ENCODE measurements at places on chromosomes 4 and X.

DNA sequence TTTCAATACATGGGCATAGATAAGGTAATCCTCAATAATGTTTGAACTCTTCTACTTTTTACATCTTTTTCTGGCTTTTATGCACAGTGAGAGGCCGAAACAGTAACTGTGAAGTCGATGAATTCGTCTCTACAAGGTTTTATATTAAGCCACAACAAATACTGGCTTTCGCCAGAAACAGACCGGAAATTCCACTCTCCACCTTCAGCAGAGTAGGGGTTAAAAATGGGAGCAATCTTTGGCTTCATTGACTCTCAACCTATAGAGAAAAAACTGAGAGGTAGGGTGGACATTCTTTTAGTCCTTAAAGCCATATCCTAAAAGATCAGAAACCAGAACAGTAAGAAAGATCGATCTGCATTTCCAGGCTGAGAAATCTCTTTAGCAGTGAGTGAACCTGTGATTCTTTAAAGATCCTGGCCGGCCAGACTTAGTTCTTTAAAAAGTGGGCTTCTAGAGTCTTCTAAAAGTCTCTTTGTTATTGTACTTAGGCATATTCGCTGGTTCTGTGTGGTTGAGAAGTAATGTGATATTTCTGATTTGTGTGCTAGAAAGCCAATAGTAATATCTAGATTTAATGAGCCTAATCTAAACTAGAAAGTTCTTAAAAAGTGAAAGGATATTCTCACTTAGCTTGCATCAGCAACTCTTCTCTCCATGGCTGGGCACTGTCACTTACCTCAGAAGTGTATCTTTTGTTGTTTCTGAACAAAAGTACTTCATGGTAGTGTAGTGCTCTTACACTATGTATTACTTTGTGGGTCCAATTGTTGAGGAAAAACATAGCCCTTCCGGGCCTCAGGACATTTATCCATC, 2.0 kb downstream of the HSPA4L start:
- no peak for DNase-seq

DNA sequence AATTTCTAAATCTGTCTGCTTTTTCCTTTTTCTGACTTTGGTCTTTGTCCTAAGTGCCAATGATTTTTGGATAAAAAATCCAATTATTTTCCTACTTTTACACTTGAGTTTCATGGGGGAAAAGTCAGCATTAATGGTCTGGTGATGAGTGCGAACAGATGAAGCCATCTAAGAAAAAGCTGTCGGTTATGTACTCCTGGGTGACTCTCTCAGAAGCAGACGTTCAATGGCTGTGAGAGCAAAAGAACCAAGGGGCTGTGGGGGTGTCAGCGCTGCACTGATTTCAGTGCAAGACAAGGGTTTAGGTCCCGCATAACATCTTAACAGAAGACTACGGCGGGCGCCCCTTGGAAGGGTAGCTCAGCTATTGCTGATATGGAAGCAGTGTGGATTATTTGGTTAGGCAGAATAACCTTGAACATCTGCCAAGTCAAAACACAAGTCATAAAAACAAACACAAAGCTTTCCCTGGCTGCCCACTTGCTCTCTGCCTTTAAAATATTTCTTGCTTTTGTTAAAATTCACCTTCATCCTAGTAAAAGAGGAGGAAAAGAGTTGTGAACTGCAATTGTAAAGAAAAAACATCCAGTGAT, 240.5 kb downstream of the MAML3 start:
- no peak for DNase-seq

DNA sequence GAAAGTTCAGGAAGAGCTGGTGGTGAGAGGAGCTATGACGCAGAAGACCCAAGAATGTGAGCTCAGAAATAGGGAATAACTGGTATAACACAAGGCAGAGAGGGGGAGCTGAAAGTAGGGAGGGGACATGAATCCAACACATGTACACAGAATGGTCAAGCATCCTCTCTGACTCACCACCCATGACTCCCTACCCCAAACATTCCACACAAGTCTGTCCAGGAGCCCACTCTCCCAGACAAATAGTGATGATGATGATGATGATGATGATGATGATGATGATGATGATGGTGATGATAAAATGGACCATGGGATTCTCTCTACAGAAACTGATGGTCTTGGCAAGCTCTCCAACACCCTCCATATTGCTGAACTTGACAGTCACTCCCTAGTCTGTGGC, 46.4 kb downstream of the NAT8L start:
- DNase-seq: no peak

DNA sequence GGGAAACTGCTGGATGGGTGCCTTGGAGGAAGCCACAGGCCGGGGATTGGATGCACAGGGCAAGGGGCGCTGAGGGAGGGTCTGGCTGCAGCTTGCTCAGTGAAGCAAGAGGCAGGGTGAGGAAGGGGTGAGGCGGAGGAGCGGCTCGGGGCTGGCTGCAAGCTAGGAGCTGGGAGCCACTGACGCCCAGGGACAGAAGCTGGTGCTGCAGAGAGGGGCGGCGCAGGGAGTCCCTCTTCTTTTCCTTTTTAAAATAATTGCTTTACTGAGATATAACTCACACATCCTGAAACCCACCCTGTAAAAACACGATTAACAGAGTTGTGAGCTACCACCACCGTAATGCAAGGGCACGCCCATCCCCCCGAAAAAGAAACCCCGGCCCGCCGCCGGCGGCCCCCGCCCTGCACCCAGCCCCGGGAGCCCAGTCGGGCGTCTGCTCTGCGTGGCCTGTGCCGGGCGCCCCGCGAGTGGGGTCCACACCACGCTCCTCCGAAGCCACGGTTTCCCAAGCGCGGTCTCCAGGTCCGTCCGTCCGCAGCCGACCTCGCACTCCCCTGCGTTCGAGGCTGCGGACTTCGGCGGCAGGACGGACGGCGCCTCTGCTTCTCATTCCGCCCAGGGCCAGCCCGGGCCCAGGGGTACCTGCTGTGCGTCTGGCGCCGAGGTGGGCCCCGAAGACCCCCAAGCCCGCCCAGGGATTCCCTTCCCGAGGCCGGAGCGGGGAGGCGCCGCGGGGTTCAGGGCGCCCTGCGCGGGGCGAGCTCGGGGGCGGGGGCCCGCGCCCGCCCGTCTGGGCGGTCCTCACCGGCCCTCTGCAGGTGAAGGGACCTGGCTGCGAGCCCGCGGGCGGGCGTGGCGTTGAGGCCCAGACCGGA, 866 bp upstream of the UVSSA start:
- no peak for DNase-seq

- DNase-seq: peak; percentile 53
Observed at GRCh38 chr4:48375651-48376304, 34.4 kb downstream of the SLAIN2 start.

DNA sequence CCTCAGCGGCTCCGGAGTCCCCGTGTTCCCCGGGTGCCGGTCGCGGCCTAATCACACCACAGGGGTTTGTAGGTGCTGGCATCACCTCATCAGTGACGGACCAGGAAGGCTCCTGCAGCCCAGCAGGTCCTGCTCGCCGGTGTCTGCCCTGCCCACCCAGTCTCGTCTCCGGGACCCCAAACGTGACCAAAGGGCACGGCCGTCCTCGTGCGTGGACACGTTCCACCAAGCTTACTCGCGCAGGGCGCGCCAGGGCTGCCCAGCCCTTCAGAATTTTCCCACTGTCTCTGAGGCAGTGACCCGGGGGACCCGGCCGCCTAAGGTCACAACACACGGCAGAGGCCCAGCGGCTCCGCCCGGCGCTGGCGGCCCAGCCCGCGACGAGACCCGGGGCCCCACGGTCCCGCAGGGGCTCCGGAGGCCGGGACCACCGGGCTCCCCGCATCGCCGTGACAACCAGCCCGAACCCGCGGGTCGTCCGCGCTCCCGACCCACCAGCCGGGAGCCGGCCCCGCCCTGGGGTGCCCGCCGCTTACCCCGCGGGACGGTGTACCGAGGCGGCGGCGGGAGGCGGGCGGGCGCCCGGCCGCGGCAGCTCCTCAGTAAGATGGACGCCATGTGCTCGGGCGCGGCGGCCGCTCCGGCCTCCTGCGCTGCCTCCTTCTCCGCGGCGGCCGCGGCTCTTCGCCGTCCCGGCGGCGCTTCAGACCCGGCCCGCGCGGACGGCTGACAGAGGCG, 454 bp downstream of the LETM1 start:
- DNase-seq: no peak

- DNase-seq: no peak
Observed at GRCh38 chr4:14177987-14178386, 550.5 kb upstream of the BOD1L1 start.

DNA sequence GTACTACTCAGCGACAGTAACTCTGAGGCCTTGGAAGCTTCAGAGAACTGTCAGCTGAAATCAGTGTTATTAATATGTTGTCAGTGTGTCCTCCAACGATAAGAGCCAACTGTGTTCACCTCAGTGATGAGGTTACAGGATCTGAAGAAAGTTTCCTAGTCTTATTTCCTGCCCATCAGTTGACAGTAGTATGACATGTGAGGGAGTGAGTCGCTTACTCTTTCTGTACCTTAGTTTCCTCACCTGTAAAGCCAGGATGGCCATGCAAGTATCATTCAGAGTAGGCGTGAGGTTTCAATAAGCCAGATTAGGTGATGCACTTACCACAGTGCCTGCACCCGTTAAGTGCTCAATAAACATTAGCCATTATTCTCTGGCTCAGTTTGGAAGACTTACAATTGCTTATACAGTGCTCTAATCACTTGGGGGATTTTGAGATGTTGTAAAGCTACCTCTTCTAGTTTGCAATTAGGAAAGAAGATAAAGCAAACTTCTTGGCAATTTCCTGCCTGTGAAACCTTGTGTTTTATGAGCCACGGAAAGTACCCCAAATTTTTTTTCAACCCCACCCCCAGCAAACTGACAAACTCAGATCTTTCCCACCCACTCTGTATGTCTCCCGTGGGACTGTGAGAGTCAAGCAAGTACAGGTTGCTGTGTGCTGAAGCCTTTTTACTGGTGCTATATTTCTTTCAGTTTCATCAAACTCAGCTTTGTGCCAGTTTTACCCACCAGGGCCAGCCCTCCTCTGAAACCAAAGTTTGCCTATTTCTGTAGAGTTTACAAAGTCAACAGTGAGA, 62.2 kb downstream of the ANXA3 start:
- no peak for DNase-seq

- DNase-seq: no peak
Observed at GRCh38 chr4:184409911-184410692, 64.2 kb downstream of the IRF2 start.

- DNase-seq: no peak
Observed at GRCh38 chr4:53647547-53647946, 56.3 kb upstream of the LNX1 start.

GRCh38 chr4:137981277-137981676, 260.9 kb downstream of the SLC7A11 start:
- no peak for DNase-seq

GRCh38 chr4:88846206-88846790, 148.7 kb upstream of the NAP1L5 start:
- DNase-seq: no peak

DNA sequence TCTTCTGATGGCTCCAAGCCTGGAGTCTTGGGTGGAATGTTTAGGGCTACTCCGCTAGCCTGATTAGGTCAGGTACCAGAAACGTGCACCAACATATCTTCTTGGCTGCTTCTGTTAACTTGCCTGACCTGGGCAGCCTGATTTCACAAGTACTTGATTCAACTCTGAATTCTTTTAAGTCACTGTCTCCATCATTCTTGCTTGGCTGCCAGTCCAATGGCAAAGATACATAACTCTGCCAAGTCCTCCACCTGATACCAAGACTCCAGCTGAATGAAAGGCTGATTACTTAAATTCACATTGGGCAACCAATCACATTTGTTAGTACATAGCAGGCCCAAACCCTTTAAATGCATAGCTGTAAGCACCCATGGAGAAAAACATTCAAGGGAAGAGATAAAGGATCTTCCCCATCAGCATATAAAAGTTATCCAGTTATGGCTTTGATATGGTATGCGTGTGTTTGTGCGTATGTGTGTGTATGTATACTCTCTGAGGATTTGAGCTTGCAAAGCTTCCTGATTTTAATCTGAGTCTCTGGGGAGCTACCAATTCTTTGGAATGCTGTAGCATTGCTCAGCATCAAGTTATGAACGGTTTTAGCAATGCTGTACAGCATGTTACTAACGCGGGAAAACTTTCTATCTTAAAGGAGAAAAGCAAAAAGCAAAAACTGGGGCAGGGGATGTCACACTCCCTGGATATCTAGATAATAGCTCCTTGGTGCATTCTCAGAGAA, 917.2 kb downstream of the DMD start:
- no peak for DNase-seq

DNA sequence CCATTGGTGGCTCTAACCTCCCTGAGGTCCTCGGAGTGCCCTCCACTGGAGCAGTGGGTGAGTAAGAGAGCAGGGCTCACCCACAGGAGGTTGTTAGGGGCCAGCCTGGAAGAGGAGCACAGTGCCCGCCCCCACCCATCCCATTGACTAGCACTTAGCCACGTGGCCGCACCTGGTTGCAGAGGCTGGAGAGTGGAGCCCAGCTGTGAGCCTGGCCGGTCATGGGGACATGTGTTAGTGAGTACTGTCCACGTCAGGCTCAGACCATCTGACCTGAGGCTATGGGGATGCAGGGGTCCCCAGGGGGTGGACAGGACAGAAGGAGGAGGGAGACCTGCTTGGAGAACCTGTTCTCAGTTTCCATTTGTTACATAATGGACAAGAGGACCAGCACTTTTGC, 1.4 kb upstream of the MAN2B2 start:
- no peak for DNase-seq

- no peak for DNase-seq
Observed at GRCh38 chr4:107893171-107894137, 37.9 kb upstream of the CYP2U1 start.

DNA sequence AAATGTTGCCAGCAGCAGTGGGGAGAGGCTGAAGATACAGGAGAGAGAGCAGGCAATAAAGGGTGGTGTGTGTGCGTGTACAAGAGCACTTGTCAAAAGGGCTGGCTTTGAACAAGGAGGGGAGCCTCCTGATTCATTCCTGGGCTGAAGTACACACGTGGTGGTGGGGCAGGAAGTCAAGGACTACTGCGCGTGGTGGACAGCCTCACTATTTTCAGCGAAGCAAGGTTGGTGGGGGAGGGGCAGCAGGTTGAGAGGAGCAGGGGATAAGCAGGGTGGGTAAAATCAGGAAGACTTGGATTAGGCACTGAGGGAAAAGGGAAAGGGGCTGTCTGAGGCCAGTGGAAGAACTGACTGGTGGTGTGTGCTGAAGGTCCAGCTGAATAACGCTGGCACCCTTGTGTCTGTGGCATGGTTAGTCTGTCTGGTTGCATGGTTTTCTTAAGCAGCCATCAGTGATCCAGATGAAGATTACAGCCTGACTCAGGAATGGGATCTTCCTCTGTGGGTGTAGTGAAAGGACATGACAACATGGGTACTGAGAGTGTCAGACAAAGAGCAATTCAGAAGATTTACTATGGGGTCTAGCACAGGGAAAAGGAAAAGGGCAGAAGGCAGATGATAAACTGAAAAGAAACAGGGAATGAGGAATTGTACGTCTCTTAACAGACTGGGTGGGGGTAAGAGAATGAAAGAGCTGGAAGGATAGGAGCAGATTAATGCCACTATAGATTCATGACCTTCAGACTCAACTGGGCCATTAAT, 149.8 kb downstream of the CHM start:
- DNase-seq: no peak

DNA sequence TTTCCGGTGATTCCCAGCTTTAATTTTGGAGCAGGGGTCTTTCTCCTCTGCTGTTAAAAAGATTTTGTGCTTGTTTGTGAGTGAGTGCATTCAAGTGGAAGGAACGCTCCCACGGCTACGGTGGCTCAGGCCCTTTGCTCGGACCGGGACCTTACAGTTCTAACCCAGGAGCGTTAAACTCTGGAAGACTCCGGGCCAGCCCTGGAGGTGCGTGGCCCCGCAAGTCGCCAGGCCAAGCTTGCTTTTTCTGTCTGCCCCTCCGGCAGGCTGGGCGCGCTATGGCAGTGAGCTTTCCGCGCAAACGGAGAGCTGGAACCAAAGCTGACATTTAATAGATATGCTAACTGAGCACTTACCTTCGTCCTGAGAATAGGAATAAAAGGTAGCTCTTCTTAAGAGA, 18.3 kb upstream of the PITX2 start:
- DNase-seq: no peak

GRCh38 chrX:148412006-148412405, 88.4 kb upstream of the AFF2 start:
- no peak for DNase-seq
